ENCODE measurements at places on chromosomes 6 and 20.
A peak's percentile ranks its signal among the peaks of the same experiment; 100 is the strongest.

DNA sequence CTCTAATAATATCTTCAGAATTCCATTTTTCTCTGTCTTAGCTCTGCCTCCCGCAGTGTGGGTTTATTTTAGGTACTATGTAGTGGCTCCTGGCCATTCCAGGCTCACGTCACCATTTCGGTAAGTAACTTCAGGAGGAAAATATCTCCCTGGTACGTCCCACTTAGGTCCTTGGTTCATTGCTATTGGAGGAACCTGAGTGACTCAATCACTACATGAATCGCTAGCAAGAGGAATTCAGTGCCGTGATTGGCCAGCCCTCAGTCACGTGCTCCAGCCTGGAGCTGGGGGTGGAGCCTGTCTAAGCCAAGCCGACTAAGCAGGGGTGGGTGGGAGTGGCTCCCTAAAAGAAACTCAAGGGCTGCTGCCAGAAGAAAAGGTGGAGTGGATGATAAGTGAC lies 67.3 kb upstream of the E2F3 start:
- no peak for DNase-seq

- no peak for DNase-seq
Measured at GRCh38 chr20:31845300-31845863, at the start of gene FOXS1. Gene FOXS1, minus strand, starts transcription at chr20:31845604. Its CDS starts 62 bp downstream, at chr20:31845542.

GRCh38 chr6:128206610-128207426 lies 306.0 kb upstream of the THEMIS start:
- DNase-seq: no peak

DNA sequence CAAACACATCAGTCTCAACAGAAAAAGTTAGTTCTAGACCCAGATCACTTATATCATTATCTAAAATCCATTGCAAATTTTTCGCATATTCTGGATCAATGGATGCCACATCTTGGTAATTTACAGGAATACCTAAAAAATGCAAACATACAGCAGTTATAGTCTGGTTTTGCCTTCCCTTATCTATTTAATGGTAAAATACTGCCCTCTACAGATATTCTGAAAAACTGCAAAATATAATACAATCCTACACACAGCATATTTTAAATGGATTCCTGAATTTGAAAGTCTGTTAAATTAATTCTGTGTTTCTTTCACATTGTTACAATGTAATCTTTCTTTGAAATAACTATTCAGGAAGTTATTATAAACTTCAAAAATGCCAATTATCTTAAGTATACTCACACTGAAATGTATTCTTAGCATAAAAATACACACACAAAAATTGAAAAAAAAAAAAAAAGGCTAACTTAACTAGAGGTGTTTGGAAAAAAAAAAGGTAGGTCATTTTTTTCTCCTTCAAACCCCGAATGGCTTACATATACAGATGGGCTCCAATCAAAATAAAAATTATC lies 88.4 kb downstream of the HACE1 start:
- no peak for DNase-seq

- no peak for DNase-seq
Measured at GRCh38 chr6:111628142-111628850, 22.6 kb upstream of the TRAF3IP2 start.

- no peak for DNase-seq
Measured at GRCh38 chr6:12094689-12095088, 82.6 kb downstream of the HIVEP1 start.

DNA sequence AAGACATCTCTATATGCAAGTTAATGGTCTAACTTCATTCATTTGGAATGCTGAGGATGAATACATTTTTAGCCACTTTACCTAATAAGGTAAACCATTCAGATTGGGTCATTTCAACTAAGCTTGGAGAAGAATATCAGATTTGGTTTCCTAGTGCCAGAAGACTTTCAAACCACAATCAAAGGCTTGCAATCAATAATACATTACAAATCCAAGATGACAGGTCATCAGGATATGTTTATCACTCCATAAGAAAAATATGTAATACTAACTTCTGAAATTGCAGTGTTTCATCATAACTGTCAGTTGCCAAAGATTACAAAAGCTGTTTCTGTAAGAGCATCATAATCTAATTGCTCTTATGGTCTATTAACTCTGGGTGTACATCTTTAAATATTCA lies 654.0 kb downstream of the COL12A1 start:
- no peak for DNase-seq

DNA sequence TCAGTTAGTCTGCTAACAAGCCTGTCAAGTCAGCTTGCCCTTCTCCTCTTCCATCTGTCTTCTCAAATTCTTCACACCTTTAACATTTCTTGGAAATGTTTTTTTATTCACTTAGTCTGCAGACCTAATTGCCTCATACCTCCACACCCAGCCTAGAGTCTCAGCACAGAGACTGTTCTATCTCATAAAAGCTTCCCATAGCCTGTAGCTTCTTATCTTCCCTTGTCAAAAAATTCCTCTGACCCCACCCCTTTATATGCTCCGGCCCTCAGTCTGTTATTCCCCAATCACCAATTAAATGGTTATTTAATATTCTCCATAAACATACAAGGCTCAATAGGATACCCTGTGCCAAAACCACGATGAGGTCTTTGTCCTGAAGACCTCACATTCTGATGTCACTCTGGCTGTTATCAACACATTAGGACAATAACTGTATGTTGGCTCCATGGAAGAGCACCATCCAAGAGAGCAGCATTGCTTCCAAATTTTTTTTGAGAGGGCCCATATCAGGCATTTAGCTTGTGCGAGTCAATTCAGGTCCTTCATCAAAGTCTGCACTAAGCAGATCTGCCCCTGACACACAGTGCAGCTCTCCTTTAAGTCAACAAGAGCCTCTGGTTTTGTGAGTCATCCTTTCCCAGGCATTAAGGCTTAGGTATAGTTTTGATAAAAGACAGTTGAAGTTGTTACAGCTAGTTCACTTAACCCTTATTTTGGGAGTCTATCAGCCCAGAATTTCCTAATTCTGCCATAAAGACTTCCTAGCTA lies 83.2 kb upstream of the TBX18 start:
- no peak for DNase-seq

DNA sequence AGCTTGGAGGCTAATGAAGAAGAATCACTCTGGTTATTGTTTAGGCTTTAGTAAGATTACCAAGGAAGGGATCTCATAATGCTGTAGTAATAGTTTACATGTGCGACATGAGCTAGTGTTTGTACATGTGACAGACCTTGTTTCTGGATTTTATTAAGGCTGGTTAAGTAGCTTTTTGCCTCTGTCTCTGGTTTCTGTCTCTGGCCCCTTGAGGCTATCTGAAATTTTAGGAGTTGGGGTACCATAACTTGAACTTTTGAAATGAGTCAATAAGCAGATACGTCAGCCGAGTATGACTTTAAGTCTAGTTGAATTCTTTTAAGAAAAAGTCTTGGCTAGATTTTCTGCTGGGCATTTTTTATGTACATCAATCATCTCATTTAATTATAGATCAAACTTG lies 9.5 kb downstream of the CBFA2T2 start:
- no peak for DNase-seq

- DNase-seq: no peak
Measured at GRCh38 chr20:1563598-1563997, 6.1 kb upstream of the SIRPD start.

- DNase-seq: no peak
Measured at GRCh38 chr6:139003751-139004150, 15.7 kb upstream of the REPS1 start.

DNA sequence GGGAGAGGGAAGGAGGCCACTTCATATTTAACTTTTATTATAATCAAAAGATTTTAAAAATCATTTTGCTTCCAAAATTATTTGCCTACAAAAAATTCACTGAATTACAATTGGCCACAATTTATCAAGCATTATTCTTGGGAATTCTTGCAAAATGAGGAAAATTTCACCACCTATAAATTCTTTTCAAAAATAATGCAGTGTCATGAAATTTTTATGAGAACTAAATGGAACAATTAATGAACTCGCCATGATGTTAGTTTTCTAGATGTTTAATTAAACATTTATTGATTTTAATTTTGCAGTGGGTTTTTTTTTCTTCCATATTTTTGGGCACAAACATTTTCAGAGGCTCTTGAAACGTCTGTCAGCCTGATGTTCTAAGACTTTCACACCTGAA lies 5.8 kb upstream of the ZBP1 start:
- DNase-seq: no peak

DNA sequence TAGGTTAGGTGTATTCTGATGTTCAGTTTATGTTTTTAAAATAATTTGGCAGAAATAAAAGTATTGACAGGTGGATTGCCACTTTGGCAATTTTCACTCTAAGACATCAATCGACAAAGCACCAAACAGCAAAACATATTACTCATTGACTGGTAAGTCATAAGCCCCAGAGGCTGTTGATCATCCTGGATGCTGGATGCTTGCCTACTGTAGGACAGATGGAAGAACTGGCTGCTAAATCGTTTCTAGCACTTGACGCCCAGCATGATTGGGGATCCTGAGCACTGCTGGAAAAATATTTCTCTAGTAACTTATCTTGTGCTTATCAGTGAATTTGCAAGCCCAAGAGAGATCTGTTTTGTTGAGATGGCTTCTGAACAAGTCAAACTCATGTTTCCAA lies 1001.9 kb upstream of the FLRT3 start:
- DNase-seq: no peak

GRCh38 chr6:45377043-45377553 lies 636 bp downstream of the SUPT3H start:
- DNase-seq: peak; percentile 81
